ENCODE measurements at places on chromosomes 7 and 10.
A peak's percentile ranks its signal among the peaks of the same experiment; 100 is the strongest.

GRCh38 chr10:2834214-2834613 lies 233.1 kb upstream of the PFKP start:
- no peak for DNase-seq

DNA sequence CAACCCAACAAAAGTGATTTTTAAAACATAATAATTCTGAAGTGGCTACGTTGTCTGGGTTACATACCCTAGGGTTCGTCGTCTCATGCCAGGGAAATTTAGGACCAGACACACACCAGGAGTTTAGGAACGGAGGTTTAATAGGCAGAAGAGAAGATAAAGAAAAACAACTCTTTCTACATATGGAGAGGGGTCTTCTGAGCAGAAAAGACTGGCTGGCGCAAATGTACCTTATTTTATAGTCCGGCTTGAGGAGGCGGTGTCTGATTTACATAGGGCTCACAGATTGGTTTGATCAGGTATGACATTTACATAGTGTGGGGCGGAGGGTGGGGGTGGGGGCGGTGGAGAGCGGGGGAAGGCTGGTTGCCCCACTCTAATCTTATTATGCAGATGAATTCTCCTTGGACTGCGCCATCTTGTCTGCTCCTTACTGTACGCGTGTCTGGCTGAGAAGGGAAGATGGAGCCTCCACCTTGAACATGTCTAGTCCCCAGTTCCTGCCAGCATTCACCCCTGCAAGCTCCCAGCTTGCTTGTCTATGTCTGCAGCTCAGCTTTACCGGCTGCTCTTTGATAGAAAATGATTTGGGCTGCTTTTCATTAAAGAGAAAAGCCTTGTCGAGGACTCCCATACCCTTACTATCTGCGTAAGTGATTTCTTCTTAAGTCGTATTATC lies 98.7 kb downstream of the RALA start:
- DNase-seq, result no peak

DNA sequence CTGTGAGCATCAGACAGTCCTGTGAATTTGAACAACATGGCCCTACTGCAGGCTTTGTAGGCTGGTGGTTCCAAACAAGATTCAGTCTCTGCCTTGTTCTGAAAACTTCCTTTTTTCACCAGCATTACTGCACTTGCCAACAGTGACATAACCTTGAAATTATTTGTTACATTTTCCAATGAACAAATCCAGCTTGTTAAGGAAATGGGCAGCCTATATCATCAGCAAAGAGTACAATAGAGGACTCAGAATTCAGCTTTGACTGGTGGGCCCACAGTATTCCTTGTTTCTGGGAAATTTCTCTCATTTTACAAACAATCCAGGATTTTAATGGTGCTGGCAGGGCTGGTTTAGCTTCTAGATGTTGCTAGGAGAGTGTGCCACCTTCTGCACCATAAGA lies 703.7 kb upstream of the FZD8 start:
- no peak for DNase-seq

DNA sequence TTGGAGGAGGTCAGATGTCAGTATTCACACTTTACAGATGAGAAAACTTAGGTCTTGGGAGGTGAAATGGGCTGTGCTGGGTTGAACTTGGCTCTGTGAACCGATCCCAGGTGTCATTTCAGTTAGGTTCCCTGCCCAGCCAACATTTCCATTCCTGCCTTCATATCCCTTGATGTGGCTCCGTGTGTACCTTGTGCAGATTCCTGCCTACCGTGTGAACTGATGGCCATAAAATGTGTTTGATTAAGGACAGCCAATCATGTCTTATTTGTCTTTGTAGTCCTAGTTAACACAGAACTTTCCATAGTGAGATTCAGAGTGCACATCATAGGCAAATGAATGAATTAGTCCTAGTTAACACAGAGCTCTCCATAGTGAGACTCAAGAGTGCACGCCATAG lies 101.0 kb upstream of the GATA3 start:
- DNase-seq, result no peak

GRCh38 chr7:36406156-36406555 lies 16.5 kb downstream of the ANLN start:
- DNase-seq, result no peak

- DNase-seq, result no peak
These were observed 216.3 kb downstream of the USP6NL start for GRCh38 chr10:11395161-11395560.

DNA sequence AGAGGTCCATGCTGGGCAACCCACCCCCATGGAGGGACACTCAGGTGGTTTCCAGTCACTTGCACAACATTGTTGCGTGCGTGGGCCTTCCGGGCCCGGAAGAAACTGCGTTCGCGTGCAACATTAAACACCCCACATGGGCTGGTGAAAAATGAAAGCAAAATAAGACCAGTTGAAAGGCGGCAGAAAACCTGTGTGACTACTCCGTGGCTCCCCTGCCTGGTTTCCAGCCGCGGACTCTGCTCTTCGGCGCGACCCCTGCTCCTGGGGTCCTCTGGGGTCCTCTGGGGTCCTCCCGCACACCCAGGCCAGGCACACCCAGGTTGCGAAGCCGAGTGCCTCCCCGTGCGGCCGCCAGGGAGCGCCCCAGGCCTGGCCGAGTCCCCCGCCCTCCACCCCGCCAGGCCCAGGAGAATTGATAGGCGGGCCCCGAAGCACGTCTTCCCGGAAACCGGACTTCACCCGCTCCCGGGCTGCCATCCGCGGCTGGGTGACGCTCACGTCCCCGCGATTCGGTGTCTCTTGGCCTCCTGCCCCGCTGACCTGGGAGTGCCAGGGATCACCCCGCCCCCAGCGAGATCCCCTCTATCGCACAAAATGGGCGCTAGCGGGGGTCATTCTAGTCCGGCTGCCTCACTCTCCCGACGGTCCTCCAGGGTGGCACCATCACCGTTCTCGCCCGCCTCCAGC lies 1.9 kb upstream of the SH2D4B start:
- DNase-seq, result peak; percentile 59

GRCh38 chr10:51786016-51786683 lies 86.8 kb upstream of the CSTF2T start:
- no peak for DNase-seq

- DNase-seq, result no peak
These were observed 72.4 kb upstream of the SP4 start for GRCh38 chr7:21355406-21355874.

All from tibial nerve (tissue), 4 donors.